ENCODE measurements at places on chromosomes 2 and 18. TPM values are rescaled to one million over a fixed set of nuclear protein-coding genes. Genes with fewer than 3 reads are reported as not detected.

- DNase-seq = no peak
Observed at GRCh38 chr18:41706301-41706700, 248.7 kb upstream of the PIK3C3 start.

DNA sequence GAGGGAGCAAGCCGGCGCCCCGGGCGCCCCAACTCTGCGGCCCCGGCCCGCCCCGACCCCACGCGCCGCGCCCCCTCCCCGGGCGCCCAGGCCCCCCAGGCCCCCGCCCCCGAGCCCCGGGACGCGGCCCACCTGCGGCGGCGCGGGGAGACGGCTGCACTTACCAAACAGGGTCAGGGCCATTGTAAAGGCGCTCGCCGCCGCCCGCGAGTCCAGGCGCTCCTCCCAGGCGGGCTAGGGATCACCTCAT is 526 bp downstream of the CHN1 start:
- DNase-seq = no peak

- no peak for DNase-seq
Observed at GRCh38 chr2:79105259-79105658, 15.0 kb upstream of the REG1A start.

DNA sequence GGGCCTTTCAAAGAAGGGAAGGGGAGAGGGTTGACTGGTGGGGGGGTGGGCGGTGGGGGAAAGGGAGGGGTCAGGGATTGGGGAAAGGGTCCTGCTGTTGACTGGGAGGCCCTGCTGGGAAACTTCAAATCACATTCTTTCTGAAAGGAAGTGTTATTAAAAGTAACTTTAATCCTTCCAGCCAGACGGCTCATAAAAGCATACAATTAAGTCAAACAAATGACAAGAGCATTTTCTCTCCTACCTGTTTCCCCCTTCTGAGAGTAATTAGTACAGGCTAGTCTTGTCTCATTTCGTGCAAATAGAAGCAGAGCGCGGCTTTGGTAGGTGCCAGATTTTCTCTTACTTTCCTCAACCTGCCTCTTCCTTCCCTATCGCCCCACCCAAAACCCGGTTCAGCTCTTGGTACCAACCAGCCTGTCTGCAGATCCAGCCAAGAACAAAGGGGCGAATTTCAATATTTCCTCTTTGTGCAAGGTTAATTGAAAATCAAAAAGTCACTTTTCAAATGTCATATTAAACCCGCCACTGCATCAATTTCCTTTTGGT is 2112.6 kb upstream of the PIK3C3 start:
- no peak for DNase-seq

DNA sequence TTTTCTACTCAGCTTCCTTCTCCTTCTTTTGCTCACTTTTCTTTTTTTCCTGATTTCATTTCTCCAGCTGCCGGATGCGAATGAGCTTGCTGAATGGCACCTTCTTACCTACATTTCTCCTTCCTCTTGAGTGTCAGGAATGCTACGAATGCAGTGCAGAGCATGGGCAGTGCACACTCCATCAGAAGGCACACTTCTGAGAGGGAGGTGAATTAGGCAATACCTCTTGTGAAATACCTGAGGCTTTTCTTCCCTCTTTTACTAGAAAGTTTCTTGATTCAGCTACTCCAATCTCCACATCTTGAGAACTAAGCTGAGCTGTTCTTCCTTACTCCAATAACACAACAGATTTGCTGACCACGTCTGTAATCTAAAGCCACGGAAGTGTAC is 51.1 kb downstream of the PLEKHM3 start:
- DNase-seq = no peak

DNA sequence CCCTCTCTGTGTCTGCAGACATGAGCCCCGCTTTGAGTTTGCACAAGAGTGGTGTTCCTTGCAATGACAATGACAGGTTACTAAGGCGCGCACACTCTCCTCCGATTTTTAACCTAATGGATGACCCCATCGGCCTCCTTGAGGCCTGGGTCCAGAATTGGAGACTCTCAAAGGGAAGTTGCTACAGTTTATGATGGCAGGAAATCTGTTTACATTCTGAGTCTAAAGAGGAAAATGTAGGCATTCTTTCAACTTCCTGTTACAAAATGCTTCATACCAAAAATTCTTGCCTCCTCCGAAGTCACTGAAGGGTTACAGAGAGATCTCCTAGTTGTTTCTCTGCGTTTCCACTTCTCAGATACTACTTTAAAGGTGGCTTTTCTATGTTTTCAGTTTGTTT is 225.3 kb upstream of the AGAP1 start:
- DNase-seq = no peak

DNA sequence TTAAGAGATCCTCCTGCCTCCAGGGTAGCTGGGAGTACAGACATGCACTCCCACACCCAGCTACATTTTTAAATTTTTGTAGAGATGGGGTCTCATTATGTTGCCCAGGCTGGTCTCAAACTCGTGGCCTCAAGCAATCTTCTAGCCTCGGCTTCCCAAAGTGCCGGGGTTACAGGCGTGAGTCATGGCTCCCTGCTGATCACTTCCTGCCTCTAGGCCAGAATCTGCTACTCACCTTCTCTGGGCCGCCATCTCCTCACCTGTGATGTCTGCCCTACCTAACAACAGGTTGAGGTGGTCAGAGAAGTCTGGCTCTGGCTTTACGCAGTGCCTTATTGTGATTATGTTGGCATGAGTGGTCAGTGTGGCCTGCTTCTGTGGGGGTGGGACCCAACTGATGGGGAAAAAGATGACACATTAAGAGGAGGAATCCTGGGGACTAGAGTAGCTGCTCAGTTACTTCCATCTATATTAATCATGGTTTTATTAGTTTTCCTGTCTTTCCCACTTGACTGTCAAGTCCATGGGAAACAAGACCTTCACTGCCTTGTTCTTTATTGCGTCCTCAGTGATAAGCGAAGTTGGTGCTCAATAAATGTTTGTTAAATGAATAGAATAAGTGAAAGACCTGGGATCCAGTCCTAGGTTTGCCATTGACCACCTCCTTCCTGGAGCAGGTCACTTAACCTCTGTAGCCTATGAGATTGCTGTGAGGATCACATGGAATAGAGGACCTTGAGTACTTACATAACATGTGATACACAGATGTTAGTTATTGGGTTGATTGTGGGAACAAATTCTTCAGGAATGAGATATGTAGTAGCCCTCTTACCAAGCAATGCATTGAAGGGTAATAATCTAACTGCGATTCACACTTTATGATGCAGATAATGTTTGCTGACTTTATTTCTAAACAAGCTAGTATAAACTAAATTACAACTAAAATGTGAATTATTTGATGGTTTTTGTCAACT is 15.7 kb downstream of the KCTD1 start:
- no peak for DNase-seq

DNA sequence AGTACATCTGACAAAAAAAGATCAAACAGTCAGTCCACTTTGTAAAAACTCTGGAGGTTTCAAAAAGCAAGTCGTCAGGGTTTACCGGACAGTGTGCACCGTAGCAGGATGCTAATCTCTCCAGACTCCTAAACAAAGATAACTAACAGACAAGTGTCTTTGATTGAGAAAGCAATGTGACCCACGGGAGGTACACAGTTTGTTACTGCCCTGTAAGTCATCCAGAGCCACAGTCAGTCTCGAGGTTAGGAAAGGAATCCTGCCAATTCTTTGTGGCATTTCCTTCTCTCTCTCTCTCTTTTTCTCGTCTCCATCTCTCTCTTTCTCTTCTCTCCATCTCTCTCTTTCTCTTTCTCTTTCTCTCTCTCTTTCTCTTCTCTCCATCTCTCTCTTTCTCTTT is 42.8 kb downstream of the LRRTM4 start:
- no peak for DNase-seq

DNA sequence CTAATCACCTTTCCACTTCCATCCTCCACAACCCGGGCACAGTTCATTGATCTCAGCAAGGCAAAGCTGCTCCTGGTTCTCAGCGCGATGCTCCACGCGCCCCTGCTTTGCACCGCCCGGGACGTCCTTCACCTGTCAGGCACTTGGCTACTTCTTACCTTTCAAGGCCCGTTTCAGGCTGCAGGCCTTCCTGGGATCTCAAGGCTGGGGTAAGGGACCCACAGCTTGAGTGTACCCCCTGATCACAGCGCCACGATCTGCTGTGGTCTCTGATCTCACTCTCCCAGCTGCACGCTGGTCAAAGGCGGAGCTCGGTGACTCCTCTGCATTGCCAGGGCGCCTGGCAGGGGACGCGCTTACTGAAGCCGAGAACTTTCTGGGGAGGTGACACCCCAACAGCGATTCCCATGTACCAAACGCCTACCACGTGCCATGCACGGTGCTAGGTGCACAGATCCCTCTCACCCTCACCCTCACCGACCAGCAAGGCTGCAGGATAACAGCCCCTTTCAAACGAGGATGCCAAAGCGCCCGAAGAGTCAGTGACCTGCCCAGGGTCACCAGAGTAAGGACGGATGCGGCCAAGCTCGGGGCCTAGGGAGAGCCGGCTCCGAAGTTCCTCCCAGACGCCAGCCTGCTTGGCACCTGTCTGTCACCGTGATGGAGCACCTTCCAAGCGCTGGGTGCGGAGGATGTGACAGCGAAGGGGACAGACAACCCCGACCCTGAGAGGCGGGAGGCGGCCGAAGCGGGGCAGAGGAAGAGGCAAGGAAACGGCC is 818 bp downstream of the ITGB1BP1 start:
- peak; percentile 41 for DNase-seq

DNA sequence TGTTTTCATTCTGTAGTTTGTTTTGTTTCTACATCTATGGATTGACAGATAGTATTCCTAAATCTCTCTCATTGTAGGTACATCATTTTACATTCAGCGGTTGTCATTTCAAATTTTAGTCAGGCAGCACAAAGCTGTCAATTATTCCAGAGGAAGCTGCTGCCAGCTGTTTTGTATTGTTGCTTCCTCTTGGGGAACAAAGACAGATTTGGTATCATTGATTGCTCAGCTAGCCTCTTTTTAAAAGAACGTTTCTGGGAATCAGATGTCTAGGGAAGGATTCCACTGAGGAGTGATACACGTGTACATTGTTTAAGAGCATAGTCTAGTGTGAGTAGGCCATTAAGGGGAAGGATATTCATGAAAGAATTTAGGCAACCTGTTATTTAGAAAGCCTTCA is 145.8 kb downstream of the AGPS start:
- DNase-seq = no peak

- no peak for DNase-seq
Observed at GRCh38 chr2:27427863-27428212, 593 bp upstream of the NRBP1 start.

GRCh38 chr18:37529863-37530262 is 35.7 kb downstream of the CELF4 start:
- no peak for DNase-seq

DNA sequence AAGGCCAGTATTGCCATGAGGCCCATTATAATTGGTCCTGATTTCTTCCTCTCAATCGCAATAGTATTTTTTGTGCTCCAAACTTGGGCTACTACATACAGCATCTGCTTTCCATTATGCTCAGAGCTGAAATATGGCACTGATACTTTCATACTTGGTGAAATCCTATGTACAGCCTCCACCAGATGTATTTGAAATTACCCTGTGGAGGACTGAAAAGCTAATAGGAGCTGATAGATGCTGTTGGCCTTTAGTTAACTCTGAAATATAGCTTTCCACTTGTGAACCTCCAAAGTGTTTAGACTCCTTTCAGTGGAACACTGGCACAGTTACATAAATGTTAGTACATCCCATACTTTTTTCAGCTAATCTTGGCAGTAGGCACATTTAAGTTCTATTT is 205.7 kb downstream of the NEDD4L start:
- DNase-seq = no peak

DNA sequence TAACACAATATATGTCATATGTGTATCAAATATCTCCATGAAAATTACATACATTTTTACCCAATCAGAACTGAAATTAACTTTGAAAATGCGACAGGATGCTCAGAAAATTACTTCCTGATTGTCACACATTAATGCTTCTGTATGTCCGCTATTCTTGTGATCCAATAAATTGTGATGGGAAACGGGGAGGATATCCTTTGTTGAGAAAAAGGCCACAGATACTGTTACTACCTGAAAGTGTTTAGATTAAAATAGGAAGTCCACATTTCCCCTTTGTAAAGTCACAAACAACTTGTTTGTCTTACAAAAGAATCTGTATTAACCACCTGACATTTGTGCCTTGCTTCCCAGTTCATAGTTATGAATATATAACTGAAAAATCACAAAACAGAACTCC is 62.9 kb downstream of the NOL10 start:
- no peak for DNase-seq

DNA sequence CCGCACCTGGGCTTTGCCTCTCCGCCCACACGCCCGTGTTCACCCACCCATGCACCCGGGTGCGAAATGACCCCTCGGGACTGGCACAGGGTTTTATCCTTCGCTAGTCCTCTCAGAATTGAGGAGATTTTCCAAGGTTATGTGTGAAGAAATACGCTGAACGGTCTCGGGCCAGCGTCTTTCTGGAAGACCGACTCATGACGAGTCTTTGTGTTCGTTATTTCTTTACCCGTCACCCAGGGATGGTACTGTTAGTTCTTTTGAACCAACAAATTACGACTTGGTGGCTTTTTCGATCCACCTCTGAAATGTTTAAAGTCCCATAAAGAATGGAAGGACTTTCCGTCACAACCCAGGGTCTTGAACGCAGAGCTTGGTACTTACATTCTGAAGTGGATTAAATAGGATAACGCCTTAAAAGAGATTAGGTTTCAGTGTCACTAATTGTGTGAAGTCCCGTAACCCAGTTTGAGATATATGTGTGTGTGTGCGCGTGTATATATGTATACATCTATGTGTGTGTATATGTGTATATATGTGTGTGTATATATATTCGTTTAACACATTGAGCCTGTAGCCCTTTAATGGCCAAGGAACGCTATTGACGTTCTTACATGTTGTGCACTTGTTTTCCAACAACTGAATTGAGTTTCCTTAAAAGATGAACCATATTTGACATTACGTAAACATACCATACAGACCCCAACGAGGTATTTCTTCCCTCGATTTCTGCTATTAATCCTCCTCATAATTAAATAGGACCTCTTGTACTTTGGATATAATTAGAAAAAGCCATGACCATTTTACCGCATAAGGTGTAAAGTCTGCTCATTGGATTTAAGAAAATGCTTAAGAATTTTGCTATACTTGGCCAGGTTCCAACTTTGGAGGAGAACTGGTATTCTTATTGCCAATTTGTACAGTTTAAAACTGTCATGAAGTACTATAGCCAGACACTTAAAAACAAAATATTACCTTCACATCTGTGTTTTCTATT is 889 bp downstream of the ZC3H15 start:
- DNase-seq = peak; percentile 43

GRCh38 chr2:89848763-89849368 is 1157.4 kb downstream of the RPIA start:
- no peak for DNase-seq

- no peak for DNase-seq
Observed at GRCh38 chr18:25736516-25736915, 353.9 kb downstream of the SS18 start.

GRCh38 chr2:10048501-10049171 is 5.3 kb downstream of the KLF11 start:
- DNase-seq = no peak

- DNase-seq = peak; percentile 41
Observed at GRCh38 chr2:28586867-28587266, 91.0 kb downstream of the PLB1 start.

PSMA8 gene
- not detected for total RNA-seq

DLX1 gene
- not detected for total RNA-seq

RRM2 gene
- total RNA-seq = 2.9 TPM

GPR17 gene
- total RNA-seq = not detected

KLHL30 gene
- 0.29 TPM for total RNA-seq

HTRA2 gene
- 26.1 TPM for total RNA-seq

CYP27A1 gene
- total RNA-seq = 15.6 TPM
